ENCODE measurements at places on chromosomes 12 and 14. TPM values are rescaled to one million over a fixed set of nuclear protein-coding genes. Genes with fewer than 3 reads are reported as not detected.

Gene CRIP1
- total RNA-seq: 51.1 TPM

Gene VRTN
- 0.39 TPM for total RNA-seq

Gene KIF26A
- total RNA-seq: 38.3 TPM

Gene PMCH
- total RNA-seq: not detected

Gene IL22
- not detected for total RNA-seq

Gene CMA1
- not detected for total RNA-seq

Gene FOXN4
- total RNA-seq: 0.42 TPM

Gene AKAP6
- 23.1 TPM for total RNA-seq

Gene DMAC2L
- total RNA-seq: 17.7 TPM

Gene RAD51AP1
- total RNA-seq: 17.1 TPM

Gene FGF23
- 0.86 TPM for total RNA-seq

Gene TMEM117
- total RNA-seq: 21.0 TPM

Gene TMPRSS12
- total RNA-seq: not detected

Measured in cardiac muscle cell (in vitro differentiated cells and primary cell).